ENCODE measurements at places on chromosomes 12 and 14.

- no peak for DNase-seq
These were observed 49.2 kb upstream of the LYZ start for GRCh38 chr12:69298947-69299346.

DNA sequence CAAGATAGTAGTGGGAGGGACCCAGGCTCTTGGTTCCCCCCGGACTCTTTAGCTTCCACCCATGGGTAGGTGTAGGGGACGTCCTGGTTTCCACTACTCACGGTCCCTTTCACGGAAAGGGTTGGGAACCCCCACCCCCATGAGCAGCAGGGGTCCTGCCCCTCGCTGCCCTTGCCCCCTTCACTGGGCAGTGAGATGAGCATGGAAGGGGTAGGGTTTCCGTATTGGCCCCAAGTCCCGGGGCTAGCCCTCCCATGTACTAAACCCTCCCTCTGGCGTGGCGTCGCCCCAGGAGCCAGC is 12.7 kb downstream of the AGAP2 start:
- DNase-seq, result no peak

DNA sequence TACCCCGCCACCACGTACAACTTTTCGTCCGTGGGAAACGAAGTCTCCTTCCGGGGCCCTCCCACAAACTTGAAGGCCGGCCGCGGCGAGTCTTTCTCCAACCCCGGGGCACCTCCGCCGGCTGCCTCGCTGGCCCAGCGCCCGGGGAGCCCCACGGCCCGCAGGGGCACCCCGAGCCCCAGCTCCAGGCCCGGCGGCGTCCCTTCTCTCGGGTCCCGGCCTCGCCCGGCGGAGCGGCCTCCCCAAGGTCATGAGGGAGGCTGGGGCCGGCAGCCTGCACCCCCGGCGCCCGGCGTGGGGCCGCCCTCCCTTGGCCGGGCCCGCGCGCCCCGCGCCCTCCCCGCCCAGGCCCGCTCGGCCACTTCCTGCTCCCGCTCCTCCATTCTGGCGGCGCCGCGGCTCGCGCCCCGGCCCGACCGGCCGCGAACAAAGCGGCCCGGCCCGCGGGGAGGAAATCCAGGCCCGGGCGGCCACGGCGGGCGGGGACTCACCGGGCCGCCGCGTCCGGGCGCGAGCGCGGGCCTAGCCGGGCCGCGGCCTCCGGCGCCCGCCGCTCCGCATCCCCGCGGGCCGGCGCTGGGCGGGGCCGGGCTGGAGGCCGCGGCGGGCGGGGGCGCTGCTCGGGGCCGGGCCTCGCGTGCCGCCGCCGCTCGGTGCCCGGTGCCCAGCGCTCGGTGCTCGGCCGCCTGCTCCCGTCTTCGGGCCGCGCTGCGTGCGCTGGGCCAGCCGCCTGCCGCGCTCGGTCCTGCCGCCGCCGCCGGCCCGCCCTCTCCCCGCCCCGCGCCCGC is at the start of gene AKT1:
TSS of gene AKT1 (minus strand) at position 756 of the 788 bp plus-strand sequence. CDS start 3,105 bp downstream, outside the sequence.
- DNase-seq, result peak; percentile 21

- DNase-seq, result peak; percentile 66
These were observed 74.7 kb downstream of the NOC4L start for GRCh38 chr12:132218915-132219314.

DNA sequence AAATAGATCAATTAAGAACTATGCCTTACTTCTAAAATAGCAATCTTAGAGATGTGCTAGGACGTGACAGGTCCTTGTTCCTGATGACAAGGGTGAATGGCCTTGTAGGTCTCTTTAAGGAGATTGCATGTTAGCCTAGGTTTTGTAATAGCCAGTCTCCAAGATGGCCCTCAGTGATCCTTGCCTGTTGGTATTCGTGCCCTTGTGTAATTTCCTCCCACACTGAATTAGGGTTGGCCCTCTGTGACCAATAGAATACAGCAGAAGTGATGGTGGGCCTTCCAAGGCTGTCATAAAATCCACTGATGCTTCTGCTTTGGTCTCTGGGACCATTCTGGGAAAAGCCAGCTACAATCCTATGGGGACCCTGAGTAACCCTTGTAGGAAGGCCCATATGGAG is 38.2 kb upstream of the SNX6 start:
- no peak for DNase-seq

DNA sequence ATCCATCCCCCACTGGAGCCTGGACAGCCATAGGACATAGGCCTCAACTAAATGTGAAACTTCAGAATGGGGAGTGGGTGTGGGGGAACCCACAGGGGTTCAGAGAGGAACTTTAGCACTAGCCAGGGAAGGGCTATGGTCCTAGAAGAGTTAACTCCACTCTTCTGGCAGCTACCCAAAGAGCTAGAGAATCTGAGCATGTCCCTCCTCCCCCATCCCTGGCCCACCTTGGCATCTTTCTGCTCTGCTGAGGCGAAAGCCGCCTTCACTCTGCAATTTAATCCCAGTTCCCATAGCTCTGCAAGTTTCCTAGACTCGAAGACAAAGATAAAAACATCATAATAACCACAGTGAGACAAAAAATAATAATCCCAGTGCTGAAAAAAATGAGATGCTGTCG is 214.7 kb upstream of the RTL1 start:
- DNase-seq, result no peak

DNA sequence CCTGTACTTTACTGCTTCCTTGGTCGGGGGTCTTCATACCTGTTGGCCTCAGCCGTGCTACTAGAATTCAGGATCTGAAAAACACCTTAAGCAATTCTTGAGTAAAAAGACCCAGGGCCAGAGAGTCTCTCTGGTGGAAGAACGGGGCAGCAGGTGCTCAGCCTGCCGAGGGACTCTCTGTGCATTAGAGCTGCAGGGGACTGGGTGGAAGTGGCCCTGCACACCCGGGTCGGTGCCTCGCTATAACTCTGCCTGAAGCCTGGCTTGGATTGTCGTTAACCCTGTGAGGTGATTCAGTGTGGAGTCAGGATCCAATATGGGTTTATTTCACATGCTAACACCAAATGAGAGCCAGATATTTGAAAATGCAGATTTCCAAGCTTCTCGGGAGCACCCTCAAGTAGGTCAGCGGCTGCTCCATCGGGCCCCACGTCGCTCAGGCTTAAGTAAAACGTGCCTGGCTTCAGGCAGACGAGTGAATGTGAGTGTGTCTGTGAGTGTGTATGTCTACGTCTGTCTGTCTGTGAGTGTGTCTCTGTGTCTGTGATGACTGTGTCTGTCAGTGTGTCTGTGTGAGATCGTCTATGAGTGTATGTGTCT is 35.1 kb upstream of the C14orf180 start:
- no peak for DNase-seq

GRCh38 chr14:96584199-96584906 is 82.2 kb downstream of the PAPOLA start:
- DNase-seq, result peak; percentile 4

DNA sequence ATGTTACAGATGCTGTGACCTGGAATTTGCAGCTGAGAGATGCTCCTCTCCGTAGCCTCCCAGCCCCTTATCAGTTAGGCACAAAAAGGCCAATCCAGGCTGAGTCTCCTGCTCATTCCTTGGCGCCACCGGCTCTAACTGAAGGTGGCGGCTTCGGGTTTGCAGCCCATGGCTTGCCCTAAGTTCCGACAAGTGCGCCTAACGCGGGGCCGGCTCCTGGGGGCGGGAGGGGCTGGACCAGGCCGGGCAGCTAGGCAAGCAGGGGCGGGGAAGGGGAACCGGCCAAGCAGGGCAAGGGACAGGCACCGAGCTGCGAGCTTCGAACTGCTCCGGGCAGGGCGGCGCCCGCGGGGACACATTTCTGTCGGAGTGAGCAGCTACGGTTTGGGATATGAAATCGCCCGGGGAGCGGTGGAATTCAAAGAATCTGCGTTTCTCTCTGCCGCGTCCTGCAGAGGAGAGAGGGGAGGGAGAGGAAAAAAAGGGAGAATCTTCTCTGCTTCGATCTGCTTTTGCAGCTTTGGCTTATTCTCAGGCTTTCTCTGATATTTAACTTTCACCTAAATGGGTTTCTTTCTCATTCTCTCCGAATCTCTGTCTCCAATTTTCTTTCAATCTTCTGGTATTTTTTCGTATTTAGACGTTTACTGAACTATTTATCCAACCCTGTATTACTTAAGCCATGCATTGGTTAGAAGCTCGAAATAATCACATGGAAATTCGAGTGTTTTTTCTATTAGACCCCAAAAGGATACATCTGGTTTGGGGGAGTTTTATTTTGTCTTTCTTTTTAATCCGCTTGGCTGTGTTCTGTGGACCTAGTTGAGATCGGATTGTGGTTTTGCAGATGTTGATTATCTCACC is 1.6 kb upstream of the HOXC12 start:
- DNase-seq, result no peak

- DNase-seq, result peak; percentile 83
These were observed 755 bp downstream of the SETD1B start for GRCh38 chr12:121804417-121805111.

- DNase-seq, result no peak
These were observed 88.1 kb upstream of the CPSF6 start for GRCh38 chr12:69151254-69151764.

DNA sequence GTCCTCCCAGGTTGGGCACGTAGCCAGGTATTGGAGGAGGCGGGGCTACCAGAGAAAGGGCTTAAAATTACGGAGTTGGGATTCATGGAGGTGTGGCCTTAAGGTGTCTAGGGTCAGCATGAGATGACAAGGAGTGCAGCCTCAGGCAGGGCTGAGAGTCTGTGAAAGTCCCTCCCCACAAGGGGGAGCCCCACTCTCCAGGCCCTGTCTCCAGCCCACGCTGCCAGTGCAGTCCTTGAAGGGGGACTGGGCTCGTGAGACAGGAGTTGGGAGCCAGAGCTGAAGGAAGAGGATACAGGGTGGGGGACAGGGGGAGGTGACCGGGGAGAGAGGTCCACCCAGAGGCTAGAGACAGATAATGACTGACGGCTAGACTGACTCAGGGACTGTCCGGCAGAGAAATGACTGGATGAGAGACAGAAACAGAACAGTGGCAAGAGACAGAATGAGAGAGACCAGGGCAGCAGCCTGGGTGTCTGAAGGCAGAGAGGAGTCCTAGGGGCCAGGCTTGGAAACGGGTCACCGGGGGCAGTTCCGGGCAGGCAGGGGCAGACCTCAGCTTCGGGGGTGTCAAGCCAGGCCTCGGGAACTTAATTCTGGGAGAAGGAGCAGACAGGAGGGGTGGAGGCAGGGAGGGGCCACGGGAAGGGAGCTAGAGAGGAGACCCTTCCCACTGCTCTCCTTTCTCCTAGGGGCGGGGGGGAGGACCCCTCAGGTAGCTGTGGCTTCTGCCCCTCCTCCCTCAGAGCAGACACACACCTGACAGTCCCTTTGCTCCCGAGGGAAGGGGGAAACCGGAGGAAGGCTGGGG is 970 bp downstream of the CDH24 start:
- DNase-seq, result peak; percentile 77

GRCh38 chr14:72104011-72104613 is 171.9 kb downstream of the RGS6 start:
- DNase-seq, result no peak

- DNase-seq, result no peak
These were observed 125.0 kb upstream of the ATP2B1 start for GRCh38 chr12:89833337-89834252.

- no peak for DNase-seq
These were observed 32.2 kb upstream of the BCL7A start for GRCh38 chr12:121989276-121990113.

- no peak for DNase-seq
These were observed 56.1 kb downstream of the CDC42BPB start for GRCh38 chr14:103001226-103001625.

GRCh38 chr12:102459314-102459713 is 21.0 kb downstream of the IGF1 start:
- no peak for DNase-seq

DNA sequence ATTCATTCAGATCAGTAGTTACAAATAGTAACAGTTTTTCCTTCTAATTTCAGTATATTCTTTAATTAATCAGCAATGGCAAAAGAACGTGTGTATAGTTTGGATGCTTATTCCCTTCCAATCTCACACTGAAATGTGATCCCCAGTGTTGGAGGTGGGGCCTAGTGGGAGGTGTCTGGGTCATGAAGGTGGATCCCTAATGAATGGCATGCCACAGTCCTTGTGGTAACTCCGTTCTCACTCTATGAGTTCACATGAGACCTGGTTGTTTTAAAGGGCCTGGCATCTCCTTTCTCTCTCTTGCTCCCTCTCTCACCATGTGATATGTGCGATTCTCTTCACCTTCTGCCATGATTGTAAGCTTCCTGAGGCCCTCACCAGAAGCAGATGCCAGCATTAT is 18.9 kb upstream of the SYNDIG1L start:
- DNase-seq, result no peak

DNA sequence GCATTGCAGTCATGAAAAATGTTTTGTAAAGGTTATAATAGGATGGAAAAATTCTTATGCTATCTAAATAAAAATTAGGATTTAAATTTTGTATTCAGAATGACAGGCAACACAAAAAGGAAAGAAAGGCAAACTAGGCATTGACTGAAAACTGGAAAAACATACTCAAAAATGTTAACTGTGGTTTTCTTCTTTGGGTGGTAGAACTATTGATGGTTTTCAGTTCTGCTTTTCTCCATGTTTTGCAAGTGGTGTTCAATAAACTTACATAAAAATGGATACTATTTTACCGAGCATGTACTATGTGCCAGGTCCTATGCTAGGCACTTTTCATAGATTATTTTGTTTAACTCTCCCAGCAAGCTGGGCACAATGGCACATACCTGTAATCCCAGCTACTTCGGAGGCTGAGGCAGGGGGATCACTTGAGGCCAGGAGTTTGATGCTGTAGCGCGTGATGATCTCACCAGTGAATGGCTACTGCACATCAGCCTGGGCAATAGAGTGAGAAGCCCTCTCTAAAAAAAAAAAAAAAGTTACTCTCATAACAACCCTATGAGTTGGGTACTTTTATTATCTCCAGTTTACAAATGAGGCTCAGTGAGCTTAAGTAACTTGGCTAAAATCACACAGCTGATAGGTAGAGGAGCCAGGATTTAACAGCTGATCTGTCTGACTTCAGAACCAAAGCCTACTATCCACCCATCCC is 26.3 kb upstream of the TCP11L2 start:
- DNase-seq, result no peak

DNA sequence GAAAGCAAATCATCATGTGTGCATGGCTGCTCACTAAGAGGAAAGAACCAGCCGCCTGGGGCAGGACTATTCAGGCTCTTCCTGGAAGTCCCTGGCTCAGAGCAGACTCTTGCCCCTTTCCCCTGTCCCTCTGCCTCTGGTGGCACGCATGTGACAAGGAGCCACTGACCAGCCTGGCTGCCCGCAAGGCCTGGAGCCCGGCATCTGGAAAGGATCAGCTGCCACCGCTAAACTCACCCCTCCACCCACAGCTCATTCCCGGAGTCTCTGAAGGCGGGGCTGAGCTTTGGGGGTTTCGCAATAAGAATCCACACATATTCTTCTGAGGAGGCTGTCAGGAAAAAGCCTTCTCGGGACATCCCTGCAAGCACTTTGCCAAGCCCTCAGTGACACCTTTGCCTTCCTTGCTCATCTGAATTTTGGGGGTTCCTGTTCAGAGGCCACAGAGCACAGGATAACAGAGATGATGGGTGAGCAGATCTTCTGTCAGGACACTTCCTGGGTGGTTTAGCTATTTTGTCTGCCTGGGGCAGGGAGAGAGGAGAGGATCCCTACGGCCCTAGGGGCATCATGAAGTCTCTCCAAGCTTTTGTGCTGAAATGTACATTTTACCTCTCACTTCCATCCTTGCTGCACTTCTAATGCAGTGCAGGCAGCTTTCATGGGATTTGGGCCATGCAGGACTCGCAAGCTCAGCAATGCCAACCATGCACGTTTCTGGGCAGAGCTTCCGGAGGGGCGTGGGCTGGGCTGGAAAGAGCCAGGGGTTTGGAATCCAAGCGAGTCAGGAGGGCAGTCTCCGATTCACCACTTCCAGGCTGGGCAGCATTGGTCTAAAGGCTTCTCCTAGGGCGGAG is 124.8 kb upstream of the MAP1LC3B2 start:
- DNase-seq, result no peak

Measured in CD8-positive, alpha-beta T cell (primary cell).